ENCODE measurements at places on chromosomes 1 and 21.

GRCh38 chr1:106120789-106121188, 935.7 kb upstream of the PRMT6 start:
- no peak for DNase-seq

DNA sequence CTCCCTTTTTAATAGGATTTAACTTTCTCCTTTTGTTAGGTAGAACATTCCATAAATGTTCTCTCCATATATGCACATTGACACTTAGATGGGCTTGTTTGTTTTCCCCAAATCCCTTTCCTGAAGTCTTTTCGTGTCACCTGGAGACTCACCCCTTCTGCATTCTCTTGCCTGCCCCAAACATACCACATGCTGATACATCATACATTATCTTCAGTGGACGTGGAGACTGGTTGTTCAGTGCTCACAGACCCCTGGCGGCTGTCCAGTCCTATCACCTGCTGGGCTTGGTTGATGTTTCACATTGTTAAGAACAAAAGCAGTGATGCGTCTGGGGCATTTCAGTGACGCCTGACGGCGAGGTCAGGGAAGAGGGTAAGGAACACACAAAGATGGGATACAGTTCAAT, 22.2 kb downstream of the FMOD start:
- no peak for DNase-seq

- no peak for DNase-seq
Measured at GRCh38 chr1:64405833-64406232, 64.1 kb upstream of the CACHD1 start.

GRCh38 chr1:185289880-185290279, 27.2 kb downstream of the IVNS1ABP start:
- DNase-seq: no peak

GRCh38 chr1:19765623-19766022, 34.1 kb downstream of the TMCO4 start:
- no peak for DNase-seq

DNA sequence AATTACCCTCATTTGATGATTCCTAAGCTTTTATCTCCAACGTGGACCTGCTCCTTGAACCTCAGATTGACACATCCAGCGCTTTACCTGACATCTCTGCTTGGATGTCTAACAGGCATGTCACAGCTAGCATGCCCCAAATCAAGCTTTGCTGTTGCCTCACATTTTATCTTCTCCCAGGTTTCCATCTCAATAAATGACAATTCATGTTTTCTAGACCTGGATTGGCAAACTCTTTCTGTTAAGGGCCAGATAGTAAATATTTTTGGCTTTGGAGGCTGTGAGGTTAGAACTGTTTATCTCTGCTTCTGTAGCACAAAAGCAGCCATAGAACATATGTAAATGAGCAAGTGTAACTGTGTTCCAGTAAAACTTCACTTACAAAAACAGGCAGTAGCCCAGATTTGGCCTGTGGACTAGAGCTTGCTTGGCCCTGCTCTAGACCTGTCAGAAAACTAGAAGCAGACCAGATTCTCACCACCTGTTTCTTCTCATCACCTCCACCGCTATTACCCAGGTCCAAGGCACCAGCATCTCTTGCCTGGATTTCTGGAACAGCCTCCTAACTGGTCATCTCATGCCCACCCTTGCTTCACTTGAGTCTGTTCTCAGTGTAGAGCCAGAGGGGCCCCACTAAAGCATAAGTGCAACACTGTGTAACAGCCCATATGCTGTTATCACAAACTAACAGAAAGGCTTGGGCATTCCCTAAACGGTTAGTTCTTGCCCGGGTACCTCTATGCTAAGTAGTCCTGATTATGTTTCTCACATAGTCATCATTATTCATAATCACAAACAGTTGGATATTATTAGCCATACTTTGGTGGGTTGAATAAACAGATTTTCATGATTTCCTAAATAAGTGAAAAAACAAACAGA, 42.3 kb downstream of the UBE4B start:
- no peak for DNase-seq

Data from ovary (tissue), 10 donors.